ENCODE measurements at places on chromosomes 1 and 21.

GRCh38 chr1:167964646-167965045 lies 27.8 kb upstream of the MPC2 start:
- no peak for DNase-seq

DNA sequence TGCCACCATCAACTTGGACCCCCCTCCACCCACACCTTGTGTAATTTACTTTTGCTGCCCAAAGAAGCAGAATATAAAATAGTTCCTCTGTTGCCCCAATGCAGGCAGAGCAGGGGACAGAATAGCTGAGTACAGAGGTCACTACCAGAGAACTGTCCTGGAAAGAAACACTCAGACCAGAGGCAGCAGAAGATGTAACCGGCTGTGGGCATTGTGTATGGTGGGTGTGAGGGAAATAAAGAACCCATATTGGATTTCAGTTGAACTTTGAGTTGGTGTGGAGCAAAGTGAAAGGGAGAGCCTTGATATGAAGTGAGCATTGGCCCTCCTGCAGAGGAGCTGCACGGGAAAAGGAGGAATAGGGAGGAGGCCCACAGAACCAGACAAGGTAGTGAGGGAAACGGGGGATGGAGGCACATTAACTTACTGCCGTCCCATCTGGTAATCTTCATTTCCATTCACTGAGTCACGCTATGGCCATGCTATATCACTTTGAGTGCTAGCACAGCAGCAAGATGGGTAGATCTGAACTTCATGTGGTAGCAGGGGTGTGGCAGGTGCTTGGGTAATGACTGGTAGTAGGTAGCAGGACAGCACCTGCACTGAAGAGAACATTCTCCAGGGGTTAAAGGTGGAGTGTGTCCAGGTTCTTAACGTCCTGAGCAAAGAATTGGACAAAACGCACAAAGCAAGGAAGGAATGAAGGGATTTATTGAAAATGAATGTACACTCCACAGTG lies 56.3 kb upstream of the FBXO28 start:
- no peak for DNase-seq

- no peak for DNase-seq
These were observed 32.7 kb downstream of the S100A10 start for GRCh38 chr1:151960780-151961513.

DNA sequence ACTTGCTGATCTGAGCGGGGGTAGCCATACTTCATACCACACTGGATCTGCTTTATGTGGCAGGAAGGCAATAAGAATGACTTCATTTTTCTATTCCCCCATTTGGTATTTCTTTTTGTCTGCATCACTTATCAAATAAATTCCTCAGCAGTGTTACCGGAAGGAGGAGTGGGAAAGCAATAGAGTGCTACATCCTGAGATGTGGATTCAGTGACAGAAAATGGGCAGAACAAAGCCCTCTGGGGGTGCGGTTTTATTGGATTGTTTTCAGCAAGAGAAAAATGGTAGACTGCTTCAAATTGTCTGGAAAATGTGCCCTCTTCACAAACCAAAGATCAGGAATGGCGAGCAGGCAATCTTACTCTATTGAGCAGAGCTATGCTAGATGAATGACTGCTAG lies 751.9 kb upstream of the NEGR1 start:
- DNase-seq, result no peak

DNA sequence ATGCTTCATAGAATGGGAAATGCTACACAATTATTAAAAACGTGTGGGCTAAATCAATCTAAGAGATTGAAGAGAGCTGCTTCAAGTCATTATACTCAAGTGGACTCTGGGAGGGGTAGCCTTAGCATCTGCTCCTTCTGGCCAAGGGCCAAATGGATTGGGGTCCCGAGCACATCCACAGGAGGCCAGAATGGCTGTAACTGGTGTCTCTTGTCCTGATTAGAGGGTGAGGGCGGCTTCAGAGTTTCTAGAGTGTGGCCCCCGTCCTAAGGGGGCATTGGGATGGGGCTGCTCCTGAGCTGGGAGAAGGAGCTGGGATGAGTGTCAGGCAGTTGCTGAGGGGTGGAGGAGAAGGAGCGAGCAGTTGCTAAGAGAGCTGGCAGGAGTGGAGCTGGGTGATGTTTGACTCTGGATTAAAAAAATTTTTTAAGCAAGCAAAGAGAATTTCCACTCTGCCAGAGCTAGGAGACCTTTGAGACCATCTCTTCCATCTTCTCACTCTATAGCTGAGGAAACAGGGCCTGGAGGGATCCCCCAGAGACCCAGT lies 71.3 kb upstream of the TLR5 start:
- no peak for DNase-seq

Measured in NK-92 treated with Interleukin-12 subunit alpha and Interleukin-12 subunit beta, amount 100 ng/mL, for 24 hours (cell line).